ENCODE measurements at places on chromosomes 1 and 21.

- H3K36me3 ChIP-seq = no peaks in the 10 kb centered on the region
- no peaks in the 10 kb centered on the region for H3K27me3 ChIP-seq
- no peak for DNase-seq
- no peak overlapping the region for H3K4me3 ChIP-seq
- H3K4me1 ChIP-seq = no peaks in the 10 kb centered on the region
These were observed 87.9 kb upstream of the SERTAD4 start for GRCh38 chr1:210144736-210145135.

GRCh38 chr1:83543222-83543973 is 455.5 kb downstream of the TTLL7 start:
- no peak overlapping the region for H3K27ac ChIP-seq
- no peaks in the 10 kb centered on the region for H3K4me1 ChIP-seq
- no peaks in the 10 kb centered on the region for H3K27me3 ChIP-seq
- DNase-seq = no peak

GRCh38 chr1:206925106-206925736 is 3.5 kb upstream of the FCMR start:
- no peak for DNase-seq
- H3K4me3 ChIP-seq = no peak overlapping the region
- peaks cover 2% of the 10 kb centered on the region for H3K36me3 ChIP-seq
- H3K27me3 ChIP-seq = no peaks in the 10 kb centered on the region

GRCh38 chr21:25813917-25814316 is 79.1 kb downstream of the GABPA start:
- no peak overlapping the region for H3K27ac ChIP-seq
- DNase-seq = no peak
- H3K4me3 ChIP-seq = no peak overlapping the region
- no peaks in the 10 kb centered on the region for H3K4me1 ChIP-seq
- no peaks in the 10 kb centered on the region for H3K27me3 ChIP-seq

DNA sequence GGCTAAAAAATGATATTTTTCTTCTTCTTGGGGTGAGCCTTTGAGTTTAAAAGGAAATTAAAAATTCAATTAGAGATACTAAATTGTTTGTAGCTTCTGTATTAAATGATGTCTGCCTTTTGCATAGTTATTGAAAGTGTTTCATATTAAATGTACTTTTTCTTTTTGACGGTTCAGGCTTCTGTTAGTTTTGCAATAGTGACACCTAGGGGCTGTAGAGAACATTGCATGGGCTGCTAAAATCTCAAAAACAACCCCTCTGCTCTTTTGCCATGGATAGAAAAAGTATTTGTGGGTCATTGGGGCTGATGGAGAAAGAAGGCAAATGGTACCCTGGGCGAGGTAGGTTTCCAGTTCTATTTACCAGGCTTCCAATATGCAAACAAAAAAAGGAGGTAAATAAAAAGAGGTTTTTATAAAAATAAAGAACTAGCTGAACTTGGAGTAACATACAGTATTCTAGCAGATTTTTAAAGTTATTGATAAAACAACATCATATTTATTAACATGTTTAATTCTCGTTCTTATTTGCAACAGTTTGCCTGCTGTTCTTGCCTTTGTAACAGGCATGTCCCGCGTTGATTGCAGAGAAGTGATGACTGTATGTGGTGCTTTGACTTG is 115.4 kb upstream of the HOOK1 start:
- no peak for DNase-seq
- H3K27me3 ChIP-seq = no peaks in the 10 kb centered on the region
- H3K36me3 ChIP-seq = peaks cover 2% of the 10 kb centered on the region
- no peak overlapping the region for H3K27ac ChIP-seq

- H3K27ac ChIP-seq = no peak overlapping the region
- no peak for DNase-seq
- no peaks in the 10 kb centered on the region for H3K27me3 ChIP-seq
- H3K36me3 ChIP-seq = no peaks in the 10 kb centered on the region
- peaks cover 24% of the 10 kb centered on the region for H3K4me1 ChIP-seq
These were observed 4.5 kb upstream of the RASSF5 start for GRCh38 chr1:206502812-206503211.

GRCh38 chr1:81437649-81438048 is 363.1 kb upstream of the ADGRL2 start:
- DNase-seq = no peak
- H3K27ac ChIP-seq = no peak overlapping the region
- no peaks in the 10 kb centered on the region for H3K4me1 ChIP-seq
- no peaks in the 10 kb centered on the region for H3K27me3 ChIP-seq
- H3K36me3 ChIP-seq = no peaks in the 10 kb centered on the region
- no peak overlapping the region for H3K4me3 ChIP-seq

GRCh38 chr21:15837645-15838044 is 107.9 kb downstream of the USP25 start:
- no peaks in the 10 kb centered on the region for H3K27me3 ChIP-seq
- DNase-seq = no peak
- no peak overlapping the region for H3K4me3 ChIP-seq

DNA sequence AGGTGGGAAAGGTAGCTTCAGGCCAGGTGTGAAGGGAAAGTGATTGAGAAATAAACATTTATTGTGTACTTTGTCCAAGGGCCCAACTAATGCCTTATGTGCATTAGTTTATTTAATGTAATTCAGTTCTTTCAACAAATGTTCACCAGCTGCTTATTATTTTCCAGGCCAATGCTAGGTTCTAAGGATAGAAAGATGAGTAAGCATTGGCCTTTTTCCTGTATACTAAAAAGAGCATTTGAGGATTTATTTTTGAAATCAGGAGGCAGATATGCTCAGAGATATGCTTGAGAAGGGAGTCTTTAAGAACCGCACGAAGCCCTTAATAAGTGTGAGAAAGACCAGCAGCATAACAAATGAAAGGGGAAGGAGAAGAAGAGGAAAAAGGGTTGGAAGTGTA is 32.0 kb downstream of the CLCA1 start:
- no peak overlapping the region for H3K27ac ChIP-seq
- H3K4me1 ChIP-seq = peaks cover 4% of the 10 kb centered on the region
- H3K4me3 ChIP-seq = no peak overlapping the region
- no peaks in the 10 kb centered on the region for H3K27me3 ChIP-seq
- no peak for DNase-seq

DNA sequence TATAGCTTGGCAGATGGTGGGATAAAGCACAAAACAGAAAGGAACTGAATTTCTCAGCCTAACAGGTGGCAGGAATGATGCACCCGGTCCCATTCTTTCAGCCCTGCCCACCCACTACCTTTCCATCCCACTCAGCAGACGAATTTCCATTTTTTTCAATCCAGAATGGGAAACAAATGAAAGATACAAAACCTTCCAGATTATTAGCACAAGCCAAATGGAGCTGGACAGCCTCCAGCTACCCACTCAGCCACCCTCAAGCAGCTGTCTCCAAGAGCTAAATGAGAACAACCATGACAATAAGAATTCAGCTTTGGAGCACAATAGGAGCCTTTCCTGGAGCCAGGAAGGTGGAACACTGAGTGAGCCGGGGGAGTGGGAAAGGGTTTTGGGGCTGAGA is 96.3 kb upstream of the ST6GALNAC5 start:
- no peaks in the 10 kb centered on the region for H3K4me1 ChIP-seq
- no peaks in the 10 kb centered on the region for H3K36me3 ChIP-seq
- no peaks in the 10 kb centered on the region for H3K27me3 ChIP-seq
- no peak overlapping the region for H3K4me3 ChIP-seq
- DNase-seq = no peak

DNA sequence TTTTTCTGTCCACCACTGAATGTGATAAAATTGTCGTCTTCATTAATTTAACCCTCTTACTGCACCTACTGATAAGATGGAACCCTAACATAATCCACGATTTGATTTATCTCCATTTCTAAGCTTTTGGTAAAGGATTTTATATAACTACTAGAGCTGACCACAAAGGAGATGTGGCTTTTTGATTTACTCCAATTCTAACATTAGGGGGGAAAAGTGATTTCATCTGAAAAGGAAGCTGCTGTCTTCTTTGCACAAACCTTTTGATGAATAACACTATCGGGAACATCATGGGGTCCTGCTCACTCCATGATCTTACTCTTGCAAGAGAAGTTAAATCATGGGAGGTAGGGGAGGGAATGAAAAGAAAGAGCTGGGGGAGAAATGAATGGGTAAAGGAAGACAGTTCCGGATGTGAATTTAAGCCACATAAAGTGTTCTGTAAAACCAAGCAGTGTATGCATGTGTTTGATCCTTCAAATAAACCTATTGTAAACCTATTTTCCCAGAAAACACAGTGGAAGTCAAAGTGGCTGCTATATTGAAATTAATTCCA is 161.8 kb downstream of the GABPA start:
- DNase-seq = no peak
- no peaks in the 10 kb centered on the region for H3K27me3 ChIP-seq
- H3K4me1 ChIP-seq = no peaks in the 10 kb centered on the region
- no peak overlapping the region for H3K4me3 ChIP-seq

GRCh38 chr21:37339552-37339939 is 27.0 kb upstream of the DYRK1A start:
- H3K27me3 ChIP-seq = no peaks in the 10 kb centered on the region
- no peak for DNase-seq
- no peaks in the 10 kb centered on the region for H3K4me1 ChIP-seq
- H3K36me3 ChIP-seq = no peaks in the 10 kb centered on the region
- H3K27ac ChIP-seq = no peak overlapping the region
- no peak overlapping the region for H3K4me3 ChIP-seq

All from liver (tissue), 10 donors.